ENCODE measurements at places on chromosomes 3 and 15. TPM values are rescaled to one million over a fixed set of nuclear protein-coding genes. Genes with fewer than 3 reads are reported as not detected.

The ANKRD34C gene
- total RNA-seq, result not detected

The ATP13A5 gene
- total RNA-seq, result 3.7 TPM

The CYP1A1 gene
- total RNA-seq, result 0.69 TPM

The IGSF11 gene
- total RNA-seq, result 1.6 TPM

The SRPRB gene
- total RNA-seq, result 33.2 TPM

The B4GALT4 gene
- total RNA-seq, result 16.6 TPM

The EPHA6 gene
- total RNA-seq, result 2.2 TPM

The GABRA5 gene
- total RNA-seq, result 0.39 TPM

The CX3CR1 gene
- total RNA-seq, result 1.5 TPM

The SCG5 gene
- total RNA-seq, result 5.0 TPM

The ZNF621 gene
- total RNA-seq, result 12.9 TPM

The ARPP21 gene
- total RNA-seq, result 8.1 TPM

The CCDC71 gene
- 9.7 TPM for total RNA-seq

The STRIT1 gene
- 2.5 TPM for total RNA-seq

The TIMP4 gene
- 13.3 TPM for total RNA-seq
